ENCODE measurements at places on chromosomes 5 and 9.

- DNase-seq: no peak
These were observed 52.7 kb upstream of the IFNK start for GRCh38 chr9:27471366-27471765.

DNA sequence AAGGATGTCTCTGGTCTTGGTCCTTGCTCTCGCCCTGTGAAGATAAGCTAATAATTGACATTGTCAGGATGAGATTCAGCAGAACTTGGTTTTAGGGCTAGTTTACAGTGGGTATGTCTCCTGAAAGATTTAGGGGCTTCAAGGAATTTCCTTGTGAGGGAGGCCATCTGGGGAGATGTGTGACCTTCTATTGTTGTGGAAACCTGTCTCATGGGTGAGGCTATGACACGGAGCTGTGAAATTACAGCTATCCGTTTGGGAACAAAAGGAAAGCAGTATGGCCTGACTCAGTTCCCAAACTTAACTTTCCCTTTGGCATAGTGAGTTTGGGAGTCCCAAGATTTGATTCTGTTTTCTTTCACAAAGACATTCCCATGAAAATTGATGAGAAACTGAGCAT lies 142.0 kb downstream of the PARP8 start:
- no peak for DNase-seq

- DNase-seq: no peak
These were observed 158.6 kb upstream of the ARRDC3 start for GRCh38 chr5:91541696-91542095.

DNA sequence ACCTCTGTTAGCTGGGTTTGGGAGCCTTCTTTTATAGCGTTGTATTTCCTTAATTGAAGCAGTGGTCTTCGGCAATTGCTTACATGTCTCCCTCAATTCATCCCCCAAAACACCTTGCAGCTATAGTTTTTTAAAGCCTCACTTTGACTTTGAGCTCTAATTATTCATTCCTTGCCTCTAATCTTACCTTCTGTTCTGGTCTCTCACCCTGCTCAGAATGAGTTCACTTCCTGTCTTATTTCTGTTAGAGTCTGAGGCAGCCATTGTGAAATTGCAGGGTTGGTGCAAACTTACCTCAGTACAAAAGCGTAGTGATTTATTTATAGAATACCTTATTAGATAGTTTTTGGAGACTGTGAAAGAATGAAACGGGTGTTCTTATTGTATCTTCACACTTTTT lies 35.0 kb downstream of the AOPEP start:
- no peak for DNase-seq

GRCh38 chr9:36966371-36967097 lies 67.5 kb downstream of the PAX5 start:
- no peak for DNase-seq

DNA sequence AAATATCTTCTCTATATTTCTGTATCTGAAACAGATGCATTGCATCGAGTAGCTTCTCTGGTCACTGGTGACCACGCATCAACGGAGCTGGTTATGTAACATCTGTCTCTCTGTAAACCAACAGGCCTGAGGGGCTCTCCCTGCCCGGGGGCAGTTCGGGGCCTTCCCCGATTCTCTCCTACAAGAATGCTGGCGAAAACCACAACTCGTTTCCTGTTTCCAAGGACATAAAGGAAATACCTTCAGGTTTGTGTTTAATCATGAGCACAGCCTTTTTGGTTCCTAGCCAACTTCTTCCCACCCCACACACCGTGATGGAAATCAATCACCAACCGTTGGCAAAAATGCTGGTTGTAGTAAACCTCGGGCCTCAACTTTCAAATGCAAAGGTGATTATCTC lies 25.1 kb downstream of the GDNF start:
- DNase-seq: no peak

- no peak for DNase-seq
These were observed 84.4 kb upstream of the NUDT12 start for GRCh38 chr5:103646698-103647614.

DNA sequence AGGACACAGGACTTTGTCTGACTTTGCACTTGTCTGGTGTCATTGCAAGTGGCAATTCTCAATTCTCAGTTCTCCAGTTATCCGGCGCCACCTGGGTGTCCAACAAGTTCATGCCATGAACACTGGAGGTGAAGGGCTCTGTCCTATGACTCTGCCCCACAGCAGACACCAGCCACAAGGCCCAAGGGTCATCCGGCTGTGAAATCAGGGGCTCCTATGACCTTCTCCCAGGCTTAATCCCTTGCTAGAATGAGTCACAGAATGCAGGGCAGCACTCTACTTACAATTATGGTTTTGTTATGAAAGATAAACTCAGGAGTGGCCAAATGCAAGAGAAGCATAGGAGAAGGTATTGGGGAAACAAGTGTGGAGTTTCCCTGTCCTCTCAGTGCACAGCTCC lies 392.0 kb downstream of the GADD45G start:
- no peak for DNase-seq

- no peak for DNase-seq
These were observed 174.3 kb downstream of the EFNA5 start for GRCh38 chr5:107496466-107496865.
